CD8-positive, alpha-beta memory T cell (primary cell): ENCODE measurements at places on chromosomes 3 and 15.
A peak's percentile ranks its signal among the peaks of the same experiment; 100 is the strongest.

DNA sequence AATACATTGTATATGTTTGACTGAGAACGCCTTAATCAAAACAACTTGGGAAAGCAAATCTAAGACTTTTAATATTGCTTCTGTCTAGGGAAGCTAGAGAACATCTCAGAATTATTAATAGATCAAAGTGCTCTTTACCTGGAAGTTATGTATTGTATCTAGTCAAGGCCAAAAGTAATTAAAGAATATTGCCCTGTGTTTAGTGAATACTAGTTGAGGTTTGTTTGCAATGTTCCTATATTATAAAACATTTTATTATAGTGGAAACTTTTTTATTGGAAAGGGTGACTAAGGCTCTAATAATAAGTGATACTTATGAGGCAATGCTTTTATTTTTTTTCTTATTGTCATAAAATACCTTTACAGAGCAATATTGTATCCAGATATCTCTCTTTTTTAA lies 118.2 kb downstream of the CADM2 start:
- DNase-seq: no peak

- DNase-seq: no peak
Observed at GRCh38 chr3:53420831-53421230, 73.5 kb upstream of the DCP1A start.

DNA sequence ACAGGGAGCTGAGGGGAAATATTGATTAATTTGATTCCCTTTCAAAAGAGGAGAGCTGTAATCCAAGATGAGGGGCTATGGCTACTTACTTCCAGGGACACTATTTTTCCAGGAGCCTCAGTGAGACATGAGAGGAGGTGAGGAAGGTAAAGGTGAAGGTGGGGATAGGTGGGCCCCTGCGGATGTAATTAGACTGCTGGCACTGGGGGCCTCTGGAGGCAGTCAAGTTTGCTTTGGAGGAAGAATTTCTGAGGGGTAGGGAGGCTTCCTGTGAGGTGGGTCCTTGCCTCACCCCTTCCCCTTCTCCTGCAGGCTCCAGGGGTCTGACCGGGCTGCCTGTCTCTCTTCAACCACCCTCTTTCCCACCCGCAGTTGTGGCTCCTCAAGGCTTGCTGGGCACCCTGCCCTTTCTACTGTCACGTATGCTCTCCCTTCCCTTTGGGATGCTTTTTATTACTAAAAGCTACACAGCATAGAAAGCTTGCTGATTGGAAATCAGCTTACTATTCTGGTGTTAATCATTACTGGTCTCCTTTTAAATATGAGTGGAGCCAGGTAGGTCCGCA lies 22.5 kb downstream of the GASK1A start:
- no peak for DNase-seq

GRCh38 chr3:13260259-13261103 lies 159.6 kb downstream of the NUP210 start:
- no peak for DNase-seq

GRCh38 chr3:194503081-194503531 lies 16.3 kb upstream of the ATP13A3 start:
- DNase-seq: no peak

DNA sequence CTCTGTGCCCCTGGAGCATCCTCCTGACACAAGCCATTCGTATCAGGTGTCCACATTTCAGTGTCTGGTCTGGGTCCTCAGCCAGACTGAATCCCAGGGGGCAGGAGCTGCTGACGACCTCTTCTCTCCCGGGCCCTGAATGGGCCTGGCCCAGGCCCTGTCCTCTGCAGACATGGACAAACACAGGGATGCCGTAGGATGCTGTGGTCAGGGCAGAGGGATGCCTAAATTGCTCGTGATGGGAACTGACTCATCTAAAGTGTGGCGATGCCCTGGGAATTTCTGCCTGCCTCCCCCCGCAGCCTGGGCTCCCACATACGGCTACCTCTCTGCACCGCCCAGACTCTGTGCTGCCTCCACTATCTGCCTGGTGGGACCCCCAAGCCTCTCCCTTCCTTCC lies 58.5 kb upstream of the CTSH start:
- DNase-seq: no peak

GRCh38 chr3:128674161-128674784 lies 23.7 kb upstream of the RPN1 start:
- DNase-seq: no peak

DNA sequence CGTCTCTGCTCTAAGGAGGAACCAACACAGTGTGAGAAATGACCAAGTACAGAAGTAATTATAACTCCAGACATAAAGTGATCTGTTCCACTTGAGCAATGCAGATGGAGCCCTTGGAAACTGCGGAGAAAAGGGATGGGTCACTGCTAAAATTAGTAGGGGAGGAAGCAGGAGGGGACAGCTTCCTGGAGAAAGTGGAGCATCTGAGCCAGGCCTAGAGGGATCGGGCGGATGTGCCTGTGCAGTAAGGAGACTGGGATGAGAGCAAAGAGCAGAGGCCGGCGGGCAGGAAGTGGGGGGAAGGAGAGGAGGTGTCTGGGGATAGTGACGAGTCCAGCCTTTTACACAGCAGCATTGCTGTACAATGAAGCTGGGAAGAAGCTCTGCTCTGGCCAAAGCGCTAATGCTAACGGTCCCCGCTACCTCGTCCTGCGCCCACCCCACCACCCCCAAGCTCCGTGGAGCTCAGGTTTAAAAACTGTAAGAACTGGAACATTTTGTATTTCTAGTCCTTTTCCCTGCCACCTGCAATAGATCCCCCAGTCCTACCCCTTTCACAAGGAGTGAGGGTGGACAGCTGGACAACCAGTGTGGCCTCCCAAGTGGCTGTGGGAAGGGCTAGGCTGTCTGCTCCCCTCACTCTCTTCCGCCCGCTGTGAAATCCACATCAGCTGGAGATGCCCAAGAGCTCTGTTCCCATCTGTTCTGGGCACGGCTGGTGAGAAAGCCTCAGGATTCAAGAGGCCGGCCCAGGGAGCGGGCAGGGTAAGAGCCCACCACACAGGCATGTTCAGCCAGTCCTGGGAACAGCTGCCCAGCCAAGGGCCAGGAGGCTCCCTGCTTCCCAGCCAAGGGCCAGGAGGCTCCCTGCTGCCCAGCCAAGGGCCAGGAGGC lies 53.0 kb upstream of the HES1 start:
- DNase-seq: no peak

DNA sequence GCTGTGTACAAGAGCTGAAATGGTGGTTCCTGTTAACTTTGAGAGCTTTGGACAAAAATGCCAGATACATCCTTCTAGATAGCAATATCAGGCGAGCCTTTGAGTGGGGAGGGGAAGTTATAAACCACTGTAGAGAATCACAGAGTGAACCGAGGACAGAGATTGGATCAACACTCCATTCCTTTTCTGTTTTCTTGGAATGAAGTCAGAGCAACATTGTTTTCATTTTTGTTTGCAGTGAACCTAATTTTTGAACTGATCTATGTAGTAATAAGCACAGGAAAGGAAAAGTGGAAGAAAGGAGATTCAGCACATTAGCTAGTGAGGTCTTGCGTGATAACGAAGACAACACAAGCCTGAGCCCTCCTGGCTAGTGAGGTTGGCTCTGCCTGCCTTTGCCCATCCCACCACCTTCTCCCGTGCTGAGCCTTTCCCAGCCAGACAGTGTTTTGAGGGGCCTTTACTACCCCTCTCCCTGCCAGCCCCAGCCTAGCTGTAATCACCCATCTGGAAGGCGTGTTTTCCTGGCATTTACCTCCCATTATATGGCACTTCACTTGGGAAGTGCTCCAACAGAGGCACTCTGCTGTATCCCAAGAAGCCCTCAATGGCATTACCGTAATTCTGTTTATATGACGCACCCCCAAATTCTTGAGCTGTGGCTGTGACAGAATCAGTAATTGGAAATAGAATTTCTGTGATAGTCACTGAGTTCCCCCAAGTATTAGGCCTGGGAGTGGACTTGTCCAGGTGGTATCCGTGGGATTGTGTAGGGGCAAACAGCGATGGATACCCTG lies 129.8 kb downstream of the CACNA1D start:
- DNase-seq: no peak

DNA sequence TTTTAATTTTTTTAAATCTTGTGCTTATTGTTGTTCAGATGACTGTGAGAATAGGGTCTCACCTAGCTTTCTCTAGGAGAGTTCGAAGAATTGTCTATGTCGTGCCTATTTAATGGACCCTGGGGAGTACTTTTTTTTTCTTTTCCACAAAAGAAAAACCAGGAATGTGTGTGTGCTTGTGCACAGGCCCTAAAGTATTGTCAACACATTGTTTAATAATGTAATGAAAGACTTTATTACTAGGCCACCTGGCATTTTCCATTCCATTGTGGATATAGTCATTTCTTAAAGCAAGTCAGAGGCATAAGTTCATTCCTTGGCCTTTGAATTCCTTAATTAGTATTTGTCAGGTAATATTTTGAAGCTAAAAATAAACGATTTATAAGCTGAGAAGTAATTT lies 135.9 kb downstream of the KLHL25 start:
- DNase-seq: no peak

DNA sequence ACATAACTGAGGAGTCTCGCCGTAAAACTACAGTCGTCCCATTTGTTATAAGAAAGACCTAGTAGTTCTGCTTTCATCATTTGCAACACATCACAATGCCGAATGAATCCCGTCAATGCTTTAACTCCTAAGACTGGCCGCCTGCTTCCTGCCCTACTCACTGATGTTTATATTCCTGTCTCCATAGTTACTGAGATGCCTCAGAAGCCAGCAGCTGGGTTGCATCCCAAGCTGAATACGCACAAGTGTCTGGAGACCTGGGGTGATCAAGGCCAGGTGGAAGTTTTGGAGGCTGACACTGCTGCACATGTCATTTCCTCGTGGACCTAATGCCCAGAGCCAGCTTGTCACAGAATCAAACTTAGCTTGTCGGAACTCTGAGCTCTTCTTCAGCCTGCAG lies 95.2 kb upstream of the UBE2E1 start:
- DNase-seq: no peak

- peak; percentile 24 for DNase-seq
Observed at GRCh38 chr3:88180398-88180999, 30.7 kb downstream of the C3orf38 start.

DNA sequence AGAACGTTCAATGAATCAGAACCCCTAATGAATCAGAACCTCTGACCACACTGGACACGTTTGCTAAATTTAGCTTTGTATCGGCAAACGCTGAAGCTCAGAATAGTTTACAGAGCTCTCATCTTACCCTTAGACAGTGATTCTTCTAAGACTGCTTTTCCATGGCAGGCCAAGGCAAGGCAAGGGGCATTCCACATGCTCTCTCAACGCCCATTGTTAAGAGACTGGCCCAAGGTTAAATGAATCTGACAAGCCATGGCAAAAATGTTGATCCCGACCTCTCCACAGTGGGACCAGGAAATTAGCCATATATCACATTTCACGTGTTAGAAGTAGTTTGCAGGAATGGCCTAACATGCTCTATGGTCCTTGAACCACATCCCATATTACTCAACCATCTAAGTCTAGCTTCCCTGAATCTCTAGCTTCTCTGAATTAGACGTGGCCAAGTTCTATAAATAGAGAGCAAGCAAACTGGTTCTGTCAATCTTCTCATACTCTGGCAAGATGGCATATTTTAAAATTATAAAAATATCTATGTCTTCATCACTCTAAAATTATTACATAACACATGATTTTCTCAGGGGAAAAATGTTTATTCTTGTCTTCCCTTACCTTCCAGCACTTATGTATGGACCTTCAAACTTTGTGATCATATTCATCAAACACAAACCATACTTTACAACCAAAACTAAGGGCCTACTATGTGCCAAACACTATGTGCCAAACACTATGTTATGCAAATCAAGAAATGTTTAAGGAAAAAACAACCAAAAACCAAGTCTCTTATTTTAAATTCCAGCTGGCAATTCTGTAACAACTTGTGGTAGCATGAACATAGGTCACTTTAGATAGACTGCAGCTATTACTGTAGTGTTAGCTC lies 54.3 kb downstream of the AAGAB start:
- no peak for DNase-seq

GRCh38 chr3:113165841-113166240 lies 45.5 kb upstream of the BOC start:
- no peak for DNase-seq

DNA sequence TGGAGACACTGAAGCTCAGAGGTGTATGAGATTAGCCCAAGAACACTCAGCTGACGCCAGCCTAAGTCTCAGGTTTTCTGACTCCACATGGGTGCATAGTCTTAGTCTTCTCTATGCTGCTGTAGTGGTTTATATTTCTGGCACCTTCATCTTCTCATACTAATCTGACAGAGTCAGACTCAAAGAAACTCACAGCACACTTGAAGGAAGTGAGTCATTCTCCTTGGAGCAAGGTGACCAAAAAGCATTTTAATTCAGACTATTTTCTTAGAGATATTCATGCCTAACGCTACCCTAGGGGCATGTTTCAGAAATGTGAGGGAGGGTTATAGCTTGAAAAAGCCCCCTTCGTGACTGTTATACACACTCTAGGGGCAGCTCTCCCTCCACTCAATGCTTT lies 775.3 kb upstream of the ARPP21 start:
- no peak for DNase-seq

DNA sequence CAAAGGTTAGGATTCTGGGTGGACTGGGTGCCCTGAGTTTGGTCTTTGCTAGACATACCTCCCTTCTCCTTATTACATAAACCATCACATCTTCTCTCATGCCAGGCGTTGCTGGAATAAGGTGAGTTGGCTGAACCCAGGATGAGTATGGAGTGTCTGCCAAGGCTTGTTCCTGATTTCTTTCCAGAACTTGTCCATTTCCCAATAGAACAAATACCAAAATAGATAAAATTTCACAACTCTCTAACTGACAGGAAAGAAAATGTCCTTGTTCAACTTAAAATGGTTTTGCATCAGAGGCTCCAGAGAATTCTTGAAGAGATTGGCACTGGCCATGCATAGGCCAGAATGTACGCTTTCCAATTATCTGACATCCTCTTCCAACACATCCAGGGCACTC lies 291.9 kb downstream of the IGSF11 start:
- DNase-seq: no peak

GRCh38 chr3:16033889-16034687 lies 140.4 kb upstream of the GALNT15 start:
- no peak for DNase-seq

- no peak for DNase-seq
Observed at GRCh38 chr3:49600781-49601180, 46.5 kb downstream of the BSN start.

- DNase-seq: no peak
Observed at GRCh38 chr3:10273702-10274305, 18.9 kb downstream of the GHRL start.

DNA sequence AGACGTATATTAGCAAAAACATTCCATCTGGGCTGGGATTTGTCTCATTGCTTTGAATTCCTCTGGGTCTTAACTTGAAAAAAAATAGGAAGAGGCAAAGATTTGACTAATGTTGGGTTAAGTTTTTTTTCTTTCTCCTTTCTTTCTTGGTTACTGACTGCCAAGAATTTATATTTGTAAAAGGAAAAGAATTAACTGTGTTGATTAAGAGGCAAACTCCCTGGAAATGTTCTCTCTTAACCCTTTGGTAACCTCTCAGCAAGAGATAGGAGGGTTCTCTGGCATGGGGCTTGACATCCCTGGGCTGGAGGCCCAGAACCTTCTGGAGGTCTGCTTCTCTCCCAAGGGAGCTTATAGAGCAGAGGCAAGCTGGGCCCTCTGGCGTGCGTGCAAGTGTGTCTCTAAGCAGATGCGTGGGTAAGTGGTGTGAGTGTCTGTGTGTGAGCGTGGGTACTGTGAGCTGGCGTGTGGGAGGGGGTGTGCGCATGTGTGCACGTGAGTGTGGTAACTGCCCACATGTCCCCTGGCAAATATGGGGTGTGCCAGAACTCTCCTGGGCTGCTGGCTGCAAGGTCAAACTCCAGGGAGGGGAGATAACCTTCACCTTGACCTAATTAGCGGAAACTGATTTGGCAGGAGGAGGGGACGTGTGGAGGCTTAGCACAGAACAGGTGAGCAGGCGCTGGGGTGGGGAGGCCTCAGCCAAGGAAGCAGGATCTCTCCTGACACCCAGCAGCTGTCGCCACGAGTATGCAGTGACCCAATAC lies 49.4 kb upstream of the MAGEF1 start:
- no peak for DNase-seq
